ENCODE measurements at places on chromosomes 7 and 10.

- DNase-seq, result no peak
These were observed 6.1 kb upstream of the ZNF438 start for GRCh38 chr10:31037749-31038148.

DNA sequence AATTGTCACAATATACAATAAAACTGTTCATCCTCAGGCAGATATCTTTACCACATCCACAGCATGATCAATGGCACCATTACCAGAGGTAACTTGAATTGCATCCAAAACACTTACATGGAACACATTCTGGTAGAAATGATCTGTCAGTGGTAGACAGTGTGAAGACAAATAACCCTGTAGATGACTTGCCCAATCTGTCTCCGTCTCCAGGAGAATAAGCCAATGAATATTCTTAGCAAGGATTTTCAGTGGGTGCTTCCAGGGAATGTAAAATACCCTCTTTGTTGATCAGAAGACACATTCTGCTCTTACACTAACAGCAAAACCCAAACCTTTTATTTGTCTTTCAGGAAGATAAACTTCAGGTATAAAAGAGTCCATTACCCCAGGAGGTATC lies 43.8 kb downstream of the VWC2 start:
- no peak for DNase-seq

GRCh38 chr7:30564243-30564892 lies 30.3 kb upstream of the GARS1 start:
- DNase-seq, result peak; percentile 85

GRCh38 chr10:52563360-52563759 lies 209.2 kb downstream of the MBL2 start:
- no peak for DNase-seq

DNA sequence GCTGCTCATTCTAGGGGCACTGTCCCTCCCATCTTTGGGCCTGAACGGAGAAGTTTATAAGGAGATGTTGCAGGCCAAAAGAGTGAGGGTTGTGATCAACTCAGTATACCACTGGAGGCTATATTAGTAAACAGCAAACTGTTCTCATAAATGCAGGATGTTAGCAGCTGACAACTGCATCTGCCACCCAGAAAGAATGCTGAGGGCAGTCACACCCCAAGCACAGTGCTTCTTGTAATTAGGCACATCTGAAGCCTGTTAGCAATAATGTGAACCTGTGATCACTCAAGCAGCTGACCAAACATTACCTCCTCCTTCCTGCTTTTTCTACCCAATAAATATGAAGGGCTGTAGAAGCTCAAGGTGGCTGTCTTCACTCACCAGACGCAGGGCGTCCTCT lies 38.4 kb upstream of the ZNF138 start:
- DNase-seq, result no peak

GRCh38 chr7:35676211-35676610 lies 18.7 kb downstream of the HERPUD2 start:
- DNase-seq, result no peak

GRCh38 chr10:12835709-12836108 lies 165.8 kb downstream of the CCDC3 start:
- no peak for DNase-seq

DNA sequence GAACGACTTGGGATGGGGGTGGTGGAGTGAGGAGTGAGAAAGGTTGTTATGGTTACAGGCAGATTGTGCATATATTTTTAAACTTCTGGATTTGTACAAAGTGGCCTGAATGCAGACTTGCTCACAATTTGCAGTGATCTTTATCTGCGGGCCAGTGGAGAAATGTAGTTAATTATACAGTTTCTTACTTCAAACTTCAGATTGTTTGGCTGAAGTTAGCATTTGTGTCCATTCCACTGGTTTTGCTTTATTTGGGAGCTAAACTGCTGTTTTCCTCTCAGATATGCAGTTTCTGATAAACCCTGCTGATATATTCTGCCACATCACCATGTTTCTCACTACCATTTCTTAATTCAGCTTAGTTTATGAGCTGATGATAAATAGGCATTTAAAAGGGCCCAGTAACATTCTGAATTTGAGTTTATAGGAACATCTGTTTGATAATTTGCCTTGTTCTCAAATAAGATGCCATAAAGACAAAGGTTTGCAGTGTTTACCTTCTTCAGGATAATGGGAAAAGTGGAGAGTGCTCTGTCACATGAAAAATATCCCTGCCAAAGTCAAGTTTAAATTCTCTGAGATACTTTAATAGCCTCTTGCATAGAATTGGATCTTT lies 170.1 kb downstream of the ST7 start:
- DNase-seq, result no peak

DNA sequence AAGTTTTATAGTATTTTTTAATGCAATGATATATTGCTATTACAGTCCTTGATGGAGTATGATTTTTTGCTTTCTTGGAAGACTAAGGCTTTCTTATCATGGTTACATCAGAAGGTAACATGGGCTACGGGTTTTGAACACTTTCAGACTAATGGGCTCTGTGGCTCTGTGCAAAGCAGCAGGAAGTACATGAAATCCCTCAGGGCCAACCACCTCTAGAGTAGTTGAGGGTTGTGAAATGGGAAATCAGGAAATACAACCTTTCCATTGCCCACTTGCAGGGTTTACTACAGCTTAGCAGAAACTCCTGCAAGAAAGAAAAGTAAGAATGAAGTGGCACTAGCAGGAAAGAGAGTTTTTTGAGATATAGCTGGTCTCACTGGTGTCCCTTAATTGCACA lies 853.5 kb downstream of the KCNMA1 start:
- no peak for DNase-seq

DNA sequence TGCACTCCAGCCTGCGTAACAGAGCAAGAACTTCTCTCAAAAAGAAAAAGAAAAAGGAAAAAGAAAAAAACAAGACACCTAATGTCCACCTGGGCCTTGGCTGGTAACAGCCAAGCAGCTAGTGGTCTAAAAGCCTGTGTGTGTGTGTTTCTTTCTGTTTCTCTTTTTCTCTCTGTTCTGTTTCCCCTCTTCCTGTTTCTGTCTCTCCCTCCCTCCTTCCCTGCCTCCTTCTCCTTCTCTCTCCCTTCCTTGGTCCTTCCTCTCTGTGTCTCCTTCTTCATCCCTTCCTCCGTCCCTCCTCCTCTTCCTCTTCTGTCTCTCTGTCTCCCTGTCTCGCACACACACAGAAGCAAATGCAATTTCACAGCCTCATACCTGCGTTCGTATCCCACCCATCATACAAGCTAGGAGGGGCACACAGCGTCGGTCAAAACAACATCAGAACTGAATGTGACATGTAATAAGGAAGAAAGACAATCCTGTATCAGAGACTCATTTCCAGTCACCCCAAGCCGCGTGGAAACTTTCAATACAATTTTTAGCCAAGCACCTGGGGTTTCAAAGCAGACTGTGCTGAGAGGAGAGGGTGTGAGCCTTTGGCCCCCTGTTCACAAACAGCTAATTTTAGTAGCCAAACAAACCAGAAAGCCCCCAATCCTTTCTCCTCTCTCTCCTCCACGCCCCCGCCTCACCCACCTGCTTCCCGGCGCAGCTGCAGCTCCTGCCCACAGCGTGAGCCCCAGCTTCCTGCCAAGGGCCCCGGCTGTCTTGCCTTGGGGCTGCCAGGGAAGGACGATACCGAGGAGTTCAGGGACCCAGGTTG lies 50.2 kb upstream of the GNA12 start:
- peak; percentile 67 for DNase-seq

DNA sequence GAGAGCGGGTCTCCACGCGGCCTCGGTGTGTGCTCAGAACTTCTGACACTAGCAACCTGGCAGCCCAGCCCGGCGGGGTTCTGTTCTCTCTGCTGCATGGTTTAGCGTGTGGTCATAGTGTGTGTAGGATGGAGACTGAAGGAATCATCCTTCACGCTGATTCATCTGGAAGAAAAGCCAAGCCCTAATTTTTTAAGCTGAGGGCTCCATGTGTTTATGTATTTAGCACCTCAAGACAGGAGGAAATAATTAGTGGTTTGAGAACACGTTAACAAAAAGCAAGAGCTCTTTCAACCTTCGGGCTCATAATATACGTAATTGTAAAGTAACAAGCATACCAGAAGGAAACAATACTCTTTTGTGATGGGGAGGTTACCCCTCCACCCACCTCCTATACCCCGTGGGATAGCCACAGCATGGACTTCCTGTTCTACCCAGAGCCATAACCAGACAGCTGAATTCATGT lies 504.6 kb upstream of the MKI67 start:
- DNase-seq, result no peak

DNA sequence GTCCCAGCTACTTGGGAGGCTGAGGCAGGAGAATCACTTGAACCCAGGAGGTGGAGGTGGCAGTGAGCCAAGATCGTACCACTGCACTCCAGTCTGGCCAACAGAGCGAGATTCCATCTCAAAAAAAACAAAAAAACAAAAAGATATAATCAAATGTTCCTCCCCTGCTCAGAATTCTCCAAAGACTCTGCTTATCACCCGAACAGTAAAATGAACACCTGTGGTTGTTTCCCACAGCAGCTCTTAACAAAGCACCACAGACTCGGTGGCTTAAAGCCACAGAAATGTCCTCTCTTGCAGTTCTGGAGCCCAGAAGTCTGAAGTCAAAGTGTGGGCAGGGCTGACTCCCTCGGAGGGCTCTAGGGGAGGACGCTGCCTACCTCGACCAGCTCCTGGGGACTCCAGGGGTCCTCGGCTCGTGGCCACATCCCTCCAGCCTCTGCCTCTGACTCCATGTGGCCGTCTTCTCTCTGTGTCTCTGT lies 4.1 kb upstream of the INTS1 start:
- no peak for DNase-seq

DNA sequence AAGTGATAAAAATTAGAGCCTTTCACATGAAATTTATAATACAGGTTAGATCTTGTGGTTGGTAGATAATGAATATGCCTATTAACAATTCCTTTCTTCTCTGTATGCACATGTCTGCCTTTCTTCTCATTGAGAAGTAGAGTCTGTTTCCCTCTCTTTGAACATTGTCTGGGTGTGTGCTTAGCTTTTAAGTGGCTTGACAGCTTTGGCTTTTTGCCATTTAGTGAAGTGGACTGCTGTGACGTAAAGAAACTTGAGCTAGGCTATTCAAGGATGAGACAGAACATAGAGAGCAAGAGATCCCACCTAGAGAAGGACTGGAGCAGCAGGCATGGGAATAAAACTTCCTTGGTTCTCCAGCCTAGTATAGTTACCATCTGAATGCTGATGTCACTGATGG lies 996.7 kb upstream of the CELF2 start:
- DNase-seq, result no peak

- no peak for DNase-seq
These were observed 157.3 kb downstream of the CACNA2D1 start for GRCh38 chr7:82286096-82286797.

GRCh38 chr7:22895140-22895827 lies 72.6 kb upstream of the TOMM7 start:
- DNase-seq, result no peak

DNA sequence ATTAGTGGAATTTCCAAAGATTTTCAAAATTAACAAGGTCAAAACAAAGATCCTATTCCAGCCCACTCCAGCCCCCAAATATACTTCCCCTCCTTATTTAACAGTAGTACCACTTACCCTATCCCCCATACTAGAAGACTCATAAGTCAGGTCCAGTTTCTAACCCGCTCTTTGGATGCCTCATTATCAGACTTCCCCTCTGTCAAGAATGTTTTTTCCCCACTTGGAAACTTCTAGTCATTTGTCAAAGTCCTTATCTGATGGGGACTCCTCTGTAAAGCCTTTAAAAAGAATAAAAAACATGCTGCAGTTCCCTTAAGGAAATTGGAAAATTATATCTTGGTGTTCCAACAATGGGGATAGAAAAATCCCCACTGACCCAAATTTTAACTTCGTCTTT lies 70.1 kb downstream of the IMMP2L start:
- DNase-seq, result no peak

- no peak for DNase-seq
These were observed 49.1 kb downstream of the CHST15 start for GRCh38 chr10:124044143-124044862.

DNA sequence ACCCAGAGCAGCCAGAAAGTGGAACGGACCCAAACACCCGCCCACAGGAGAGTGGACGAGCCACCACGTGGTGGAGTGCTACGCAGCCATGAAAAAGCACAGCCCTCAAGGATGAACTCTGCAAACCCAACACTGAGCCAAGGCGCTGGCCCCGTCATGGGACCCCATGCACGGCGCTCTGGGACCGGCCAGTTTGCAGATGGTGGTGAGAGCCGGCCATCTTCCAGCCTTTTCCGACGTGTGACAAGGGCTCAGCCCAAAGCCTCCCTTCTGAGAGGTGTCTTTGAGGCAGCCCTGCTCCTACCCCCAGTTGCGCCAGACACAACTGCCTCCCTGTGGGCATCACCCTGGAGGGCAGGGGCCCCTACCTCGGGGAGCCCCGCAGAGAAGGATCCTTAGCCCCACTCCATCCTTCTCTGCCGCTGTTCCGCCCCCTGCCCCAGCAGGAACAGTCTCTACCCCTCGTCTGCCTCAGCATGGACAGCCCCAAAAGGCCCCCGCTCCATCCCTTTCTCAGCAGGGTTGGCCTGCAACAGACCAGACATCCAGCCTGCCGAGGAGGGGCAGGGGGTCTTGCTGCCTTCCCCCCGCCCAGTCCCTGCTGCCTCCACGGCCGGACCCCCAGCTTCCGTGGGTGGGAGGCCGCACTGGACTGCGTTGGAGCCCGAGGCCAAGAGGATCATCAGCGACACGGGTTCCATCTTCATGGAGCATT lies 75.7 kb downstream of the MICALL2 start:
- DNase-seq, result no peak

- no peak for DNase-seq
These were observed 20.6 kb downstream of the RBM20 start for GRCh38 chr10:110664483-110665420.

DNA sequence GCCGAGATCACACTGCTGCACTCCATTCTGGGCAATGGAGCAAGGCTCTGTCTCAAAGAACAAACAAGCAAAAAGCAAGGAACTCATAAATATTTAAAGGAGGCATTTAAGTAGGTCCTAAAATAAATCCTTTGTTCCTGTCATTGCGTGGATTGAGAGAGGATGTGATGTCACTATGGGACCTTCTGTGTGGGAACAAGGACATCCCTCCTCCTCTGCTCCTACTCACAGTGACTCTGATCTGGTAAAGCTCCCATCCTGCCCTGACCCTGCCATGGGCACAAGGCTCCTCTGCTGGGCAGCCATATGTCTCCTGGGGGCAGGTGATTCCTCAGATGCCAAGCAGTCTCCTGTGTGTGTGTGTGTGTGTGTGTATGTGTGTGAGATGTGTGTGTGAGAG lies 74.1 kb upstream of the PRSS58 start:
- no peak for DNase-seq

- DNase-seq, result no peak
These were observed 18.1 kb downstream of the IL2RA start for GRCh38 chr10:6044060-6044459.

Measured in activated naive CD4-positive, alpha-beta T cell treated with anti-CD3 and anti-CD28 coated beads, Interleukin-2, amount 10 ng/mL, durations not matched to agents 7 days and 5 days (primary cell).